ENCODE measurements at places on chromosomes 12 and 14. TPM values are rescaled to one million over a fixed set of nuclear protein-coding genes. Genes with fewer than 3 reads are reported as not detected.

GRCh38 chr12:119869720-119870119, 7.4 kb downstream of the CIT start:
- no peak for DNase-seq
- H3K36me3 ChIP-seq = no peaks in the 10 kb centered on the region
- H3K4me1 ChIP-seq = no peaks in the 10 kb centered on the region
- no peak overlapping the region for H3K27ac ChIP-seq
- H3K4me3 ChIP-seq = no peak overlapping the region
- H3K27me3 ChIP-seq = no peaks in the 10 kb centered on the region

Gene FAM181A
- 4.0 TPM for total RNA-seq

DNA sequence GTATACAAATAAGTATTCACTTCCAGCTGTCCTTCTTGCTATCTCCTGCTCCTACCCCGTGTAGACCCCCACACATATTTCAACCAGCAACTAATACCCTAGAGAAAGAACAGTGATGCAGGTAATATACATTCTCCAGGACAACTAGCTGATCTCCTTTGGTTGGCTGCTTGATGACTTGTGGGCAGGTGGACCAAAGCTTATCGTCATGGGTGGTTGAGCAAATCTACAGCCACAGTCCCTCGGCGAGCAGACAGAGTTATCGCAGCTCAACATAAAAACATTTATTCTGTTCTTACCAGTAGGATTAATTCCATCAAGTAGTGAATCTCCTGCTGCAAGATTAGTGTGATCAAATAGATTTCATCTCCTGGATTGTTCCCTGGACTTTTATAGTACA, 314.3 kb downstream of the TMEM132D start:
- H3K4me1 ChIP-seq = no peaks in the 10 kb centered on the region
- H3K4me3 ChIP-seq = no peak overlapping the region
- peaks cover 3% of the 10 kb centered on the region for H3K27me3 ChIP-seq
- H3K36me3 ChIP-seq = no peaks in the 10 kb centered on the region

DNA sequence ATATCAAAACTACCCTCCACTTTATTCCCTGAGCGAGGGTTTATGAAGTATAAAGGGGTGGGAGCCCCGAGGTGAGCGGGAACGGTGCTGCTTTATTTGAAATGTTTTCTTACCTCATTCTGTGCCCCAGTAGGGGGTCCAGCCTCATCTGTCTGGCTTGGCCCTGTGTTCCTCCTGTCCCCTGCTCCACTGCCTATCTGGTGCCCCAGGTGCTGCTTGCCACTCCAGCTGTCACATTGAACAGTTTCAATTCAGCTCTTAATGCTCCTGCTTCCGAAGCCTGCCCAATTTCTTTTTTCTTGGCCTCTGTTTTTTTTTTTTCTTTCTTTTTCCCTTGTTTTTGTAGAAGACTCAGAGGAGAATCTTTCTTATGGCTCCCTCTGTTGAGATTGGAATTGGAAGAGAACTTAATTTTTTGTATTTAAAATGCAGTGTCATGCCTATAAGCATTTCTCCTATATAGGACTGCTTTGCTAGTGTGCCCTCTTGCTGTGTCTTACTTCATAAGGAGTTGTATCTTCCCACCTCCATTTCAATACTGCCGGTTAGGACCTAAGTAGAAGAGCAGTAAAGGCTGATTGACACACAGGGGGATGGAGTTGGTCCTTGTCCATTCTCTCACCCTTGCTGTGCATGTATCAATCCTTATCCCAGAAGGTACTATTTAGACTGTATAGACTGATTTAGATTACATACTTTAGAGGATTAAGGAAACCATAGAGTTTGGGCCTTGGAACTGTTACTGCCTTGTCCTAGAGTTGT, 2.3 kb downstream of the ATXN7L3B start:
- H3K4me1 ChIP-seq = peaks cover 15% of the 10 kb centered on the region
- H3K36me3 ChIP-seq = peaks cover 2% of the 10 kb centered on the region
- H3K27ac ChIP-seq = peak overlapping the region; percentile 26

Gene ARHGDIB
- total RNA-seq = 250 TPM

- H3K27me3 ChIP-seq = no peaks in the 10 kb centered on the region
- no peaks in the 10 kb centered on the region for H3K36me3 ChIP-seq
- H3K27ac ChIP-seq = no peak overlapping the region
- no peak for DNase-seq
These were observed 85.8 kb downstream of the DNAH10 start for GRCh38 chr12:123847876-123848275.

GRCh38 chr14:84025106-84026012, 1504.6 kb upstream of the FLRT2 start:
- H3K4me3 ChIP-seq = no peak overlapping the region
- peaks cover 7% of the 10 kb centered on the region for H3K4me1 ChIP-seq
- no peak overlapping the region for H3K27ac ChIP-seq
- no peaks in the 10 kb centered on the region for H3K27me3 ChIP-seq

Gene SRRM4
- total RNA-seq = 0.20 TPM

- peaks cover 17% of the 10 kb centered on the region for H3K27me3 ChIP-seq
- H3K4me3 ChIP-seq = no peak overlapping the region
- no peaks in the 10 kb centered on the region for H3K36me3 ChIP-seq
- H3K4me1 ChIP-seq = no peaks in the 10 kb centered on the region
- no peak for DNase-seq
These were observed 29.5 kb downstream of the RIMBP2 start for GRCh38 chr12:130686511-130686991.

DNA sequence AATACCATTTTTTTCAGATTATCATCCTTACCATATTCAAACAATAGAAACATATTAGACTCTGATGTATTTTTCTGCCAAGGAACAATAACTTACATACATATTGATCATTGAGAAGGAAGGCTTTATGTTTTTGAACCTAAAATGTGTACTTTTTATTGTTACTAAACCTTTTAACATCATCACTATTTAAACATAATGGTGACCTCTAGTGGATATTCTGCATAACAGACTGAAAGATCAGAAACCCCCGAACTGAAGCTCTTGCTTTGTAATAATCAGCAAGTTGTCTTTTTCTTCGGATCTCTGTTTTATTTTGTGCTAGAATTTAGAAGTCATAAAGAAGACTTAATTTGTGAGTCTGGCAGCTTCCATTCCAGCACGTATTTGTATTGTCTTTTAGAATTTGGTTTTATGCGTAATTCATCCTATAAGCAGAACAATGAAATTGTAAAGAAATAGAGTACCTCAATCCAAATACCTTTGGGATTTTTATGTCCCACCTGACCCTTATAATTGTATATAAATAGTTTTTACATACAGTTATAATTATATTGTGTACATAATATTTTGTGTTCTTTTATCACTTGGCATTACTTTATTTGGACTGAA, 125.9 kb upstream of the ATF1 start:
- peaks cover 18% of the 10 kb centered on the region for H3K4me1 ChIP-seq
- peak; percentile 74 for DNase-seq

Gene OTUB2
- 2.2 TPM for total RNA-seq

Gene KNTC1
- total RNA-seq = 11.4 TPM

Gene CLECL1
- 2.1 TPM for total RNA-seq

Gene VAMP1
- total RNA-seq = 7.5 TPM

DNA sequence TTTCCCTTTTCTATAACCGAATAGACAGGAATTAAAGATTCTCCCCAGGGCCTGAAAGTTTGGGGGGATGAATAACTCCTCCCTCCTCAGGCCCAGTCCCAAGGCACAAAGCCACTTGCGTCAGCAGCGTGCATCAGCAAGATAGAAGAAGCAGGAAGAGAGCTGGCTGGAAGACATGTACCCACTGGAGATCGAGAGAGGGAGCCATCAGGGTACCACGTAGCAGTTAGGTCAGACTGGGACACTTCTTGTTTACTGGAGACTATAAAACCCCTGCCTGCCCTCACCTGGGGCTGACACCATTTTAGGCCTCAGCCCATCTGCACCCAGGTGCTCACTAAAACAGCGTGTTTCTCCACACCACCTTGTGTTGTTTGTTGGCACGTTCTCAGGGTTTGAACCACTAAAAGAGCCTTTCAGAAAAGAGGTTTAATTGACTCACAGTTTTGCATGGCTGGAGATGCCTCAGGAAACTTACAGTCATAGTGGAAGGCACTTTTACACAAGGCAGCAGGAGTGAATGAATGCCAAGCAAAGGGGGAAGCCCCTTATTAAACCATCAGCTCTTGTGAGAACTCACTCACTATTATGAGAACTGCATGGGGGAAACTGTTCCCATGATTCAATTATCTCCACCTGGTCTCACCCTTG, 93.2 kb downstream of the TMTC3 start:
- no peak overlapping the region for H3K27ac ChIP-seq
- no peaks in the 10 kb centered on the region for H3K36me3 ChIP-seq
- H3K4me3 ChIP-seq = no peak overlapping the region
- H3K27me3 ChIP-seq = no peaks in the 10 kb centered on the region
- DNase-seq = no peak

DNA sequence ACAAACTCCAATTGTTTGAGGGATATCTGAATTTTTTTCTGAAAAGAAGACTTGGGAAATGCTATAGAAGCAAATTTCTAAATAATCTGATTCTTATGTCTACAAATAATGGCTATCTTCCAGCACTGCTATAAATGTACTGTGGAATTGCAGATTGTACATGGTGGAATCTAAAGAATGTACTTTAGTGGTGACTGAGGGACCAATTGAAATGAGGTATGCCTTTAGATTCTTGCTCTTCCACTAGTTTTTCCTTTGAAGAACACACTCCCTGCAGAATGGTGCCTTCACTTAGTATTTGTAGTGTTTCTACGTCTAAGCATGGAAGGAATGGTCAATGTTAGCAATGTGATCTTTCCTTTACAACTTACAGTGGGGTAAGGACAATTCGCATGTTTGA, 11.7 kb upstream of the PRB4 start:
- H3K4me1 ChIP-seq = no peaks in the 10 kb centered on the region
- H3K27ac ChIP-seq = no peak overlapping the region
- no peak for DNase-seq
- no peaks in the 10 kb centered on the region for H3K36me3 ChIP-seq
- H3K4me3 ChIP-seq = no peak overlapping the region

GRCh38 chr12:109451400-109451799, 25.7 kb downstream of the KCTD10 start:
- no peaks in the 10 kb centered on the region for H3K27me3 ChIP-seq
- no peak overlapping the region for H3K4me3 ChIP-seq
- H3K27ac ChIP-seq = no peak overlapping the region
- no peak for DNase-seq
- peaks cover 45% of the 10 kb centered on the region for H3K36me3 ChIP-seq
- no peaks in the 10 kb centered on the region for H3K4me1 ChIP-seq

- no peak for DNase-seq
- H3K4me1 ChIP-seq = no peaks in the 10 kb centered on the region
- H3K4me3 ChIP-seq = no peak overlapping the region
- no peaks in the 10 kb centered on the region for H3K27me3 ChIP-seq
- no peak overlapping the region for H3K27ac ChIP-seq
These were observed 38.7 kb downstream of the KLC1 start for GRCh38 chr14:103667671-103668070.

Gene TTC9
- 7.5 TPM for total RNA-seq

Gene KLRB1
- total RNA-seq = 3.5 TPM

All from lung (tissue), 17 donors.